ENCODE measurements at places on chromosomes 2 and 18.
A peak's percentile ranks its signal among the peaks of the same experiment; 100 is the strongest.

DNA sequence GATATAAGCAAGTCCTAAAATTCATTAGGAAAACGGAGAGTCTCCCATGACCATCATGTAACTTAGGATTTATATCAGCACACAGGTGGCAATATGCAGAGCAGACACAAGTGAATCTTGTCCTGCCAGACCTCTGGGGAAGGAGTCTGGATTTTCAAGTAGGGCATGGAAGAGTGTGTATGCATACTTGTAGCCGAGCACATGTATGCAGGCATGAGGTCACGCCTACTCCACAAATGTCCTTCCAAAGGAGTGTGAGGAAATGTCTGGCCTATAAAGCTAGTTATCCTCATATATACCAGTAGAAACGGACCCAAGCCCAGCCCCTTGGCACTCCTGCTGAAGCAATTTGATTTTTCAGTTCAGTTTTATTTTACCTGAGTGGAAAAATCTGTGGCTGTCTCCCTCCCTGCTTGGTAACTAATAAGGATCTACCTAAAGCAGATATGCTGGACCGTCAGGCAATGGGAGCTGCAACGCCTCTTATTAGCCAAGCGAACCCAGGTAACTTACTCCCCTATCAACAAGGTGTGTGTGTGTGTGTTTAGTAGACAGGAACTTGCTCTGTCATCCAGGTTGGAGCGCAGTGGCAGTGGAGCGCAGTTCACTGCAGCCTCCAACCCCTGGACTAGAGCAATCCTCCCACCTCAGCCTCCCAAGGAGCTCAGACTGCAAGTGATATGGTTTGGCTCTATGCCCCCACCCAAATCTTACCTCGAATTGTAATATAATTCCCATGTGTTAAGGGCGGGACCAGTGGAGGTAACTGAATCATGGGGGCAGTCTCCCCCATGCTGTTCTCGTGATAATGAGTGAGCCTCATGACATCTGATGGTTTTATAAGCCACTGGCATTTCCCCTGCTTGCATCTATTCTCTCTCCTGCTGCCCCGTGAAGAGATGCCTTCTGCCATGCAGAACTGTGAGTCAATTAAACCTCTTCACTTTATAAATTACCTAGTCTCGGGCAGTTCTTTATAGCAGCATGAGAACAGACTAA, 2.8 kb downstream of the STAT1 start:
- H3K27me3 ChIP-seq: no peaks in the 10 kb centered on the region
- DNase-seq: no peak
- no peak overlapping the region for H3K4me3 ChIP-seq
- H3K27ac ChIP-seq: no peak overlapping the region
- H3K4me1 ChIP-seq: peaks cover 31% of the 10 kb centered on the region
- H3K36me3 ChIP-seq: peaks cover 13% of the 10 kb centered on the region

DNA sequence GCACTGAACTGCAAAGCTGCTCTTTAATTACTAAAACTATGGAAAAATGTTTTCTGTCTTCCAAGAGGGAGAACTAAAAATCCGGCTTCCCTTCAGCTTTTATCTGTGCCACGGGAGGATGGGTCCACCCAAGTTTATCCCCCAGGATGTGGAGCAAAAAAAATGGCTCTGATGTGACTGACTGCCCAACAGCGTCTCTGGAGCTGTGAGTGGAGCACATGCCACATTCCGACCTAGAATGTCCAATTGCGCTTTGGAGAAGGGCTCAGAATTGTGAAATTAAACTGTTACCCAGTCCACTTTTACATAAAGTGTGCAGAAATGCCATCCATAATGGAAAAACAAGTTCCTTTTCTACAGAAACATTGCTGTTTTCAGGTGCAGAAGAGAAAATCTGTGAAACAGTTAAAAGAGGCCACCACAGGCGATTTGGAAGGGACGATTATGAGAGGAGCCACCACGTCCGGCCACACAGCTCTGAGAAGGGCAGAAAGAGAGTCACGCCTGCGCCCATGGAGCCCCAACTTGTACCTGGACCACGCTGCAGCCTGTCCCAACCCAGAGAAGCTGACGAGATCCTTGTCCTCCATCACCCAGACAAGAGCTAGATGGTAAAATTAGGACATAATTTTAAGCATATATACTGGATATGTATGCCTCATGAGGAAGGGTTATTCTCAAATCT, 99.9 kb upstream of the TPO start:
- H3K27me3 ChIP-seq: no peaks in the 10 kb centered on the region
- no peak overlapping the region for H3K4me3 ChIP-seq
- H3K36me3 ChIP-seq: no peaks in the 10 kb centered on the region
- no peaks in the 10 kb centered on the region for H3K4me1 ChIP-seq
- no peak for DNase-seq

- no peak for DNase-seq
- peaks cover 61% of the 10 kb centered on the region for H3K4me1 ChIP-seq
- no peaks in the 10 kb centered on the region for H3K36me3 ChIP-seq
These were observed 21.0 kb downstream of the TCF7L1 start for GRCh38 chr2:85154048-85154753.

DNA sequence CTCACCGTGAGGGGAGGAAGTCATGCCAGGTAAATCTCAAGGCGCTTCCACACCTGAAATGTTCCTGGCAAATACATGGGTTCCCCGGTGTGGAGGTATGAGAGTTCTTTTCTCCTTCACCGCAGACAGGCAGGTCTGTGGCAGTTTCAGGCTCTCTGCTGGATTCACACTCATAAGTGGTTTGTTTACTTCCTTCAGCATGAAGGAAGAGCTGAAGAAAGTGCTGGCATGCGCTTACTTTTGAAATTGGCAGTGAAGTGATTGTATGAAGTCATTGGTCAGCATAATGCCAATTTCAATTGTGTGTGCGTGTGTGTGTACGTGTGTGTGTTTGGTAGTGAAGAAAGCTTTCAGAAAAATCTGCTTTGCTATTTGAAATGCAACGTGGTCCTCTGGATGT, 43.4 kb downstream of the RNF144A start:
- peaks cover 11% of the 10 kb centered on the region for H3K4me1 ChIP-seq
- H3K27me3 ChIP-seq: no peaks in the 10 kb centered on the region
- peak; percentile 74 for DNase-seq
- H3K27ac ChIP-seq: peak overlapping the region; percentile 76
- H3K4me3 ChIP-seq: no peak overlapping the region

DNA sequence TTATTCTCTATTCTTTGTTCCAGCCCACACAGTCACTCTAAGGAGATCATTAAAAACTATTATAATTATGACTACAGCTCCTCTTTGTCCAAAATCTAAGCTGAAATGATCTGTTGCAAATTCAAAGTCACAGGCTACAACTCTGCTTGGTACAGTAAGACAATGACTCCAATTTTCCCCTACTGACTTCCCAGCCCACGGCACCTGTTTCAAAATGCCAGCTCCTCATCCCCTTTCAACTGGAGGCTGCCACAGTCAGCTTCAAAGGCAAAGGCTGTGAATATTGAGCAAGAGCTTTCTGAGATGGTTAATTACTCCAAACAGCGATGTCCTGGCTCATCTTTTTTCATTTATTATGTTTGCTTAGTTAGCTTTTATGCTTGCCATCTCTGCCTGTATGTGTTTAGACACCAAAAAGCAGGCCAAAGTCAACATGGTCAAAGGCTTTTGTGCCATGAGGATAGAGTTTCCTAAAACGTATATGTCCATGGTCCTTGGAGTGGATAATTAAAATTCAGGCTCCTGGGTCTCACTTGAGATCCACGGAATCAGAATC, 141.1 kb downstream of the DOCK10 start:
- H3K4me3 ChIP-seq: no peak overlapping the region
- H3K27ac ChIP-seq: no peak overlapping the region
- H3K4me1 ChIP-seq: no peaks in the 10 kb centered on the region
- no peaks in the 10 kb centered on the region for H3K36me3 ChIP-seq

DNA sequence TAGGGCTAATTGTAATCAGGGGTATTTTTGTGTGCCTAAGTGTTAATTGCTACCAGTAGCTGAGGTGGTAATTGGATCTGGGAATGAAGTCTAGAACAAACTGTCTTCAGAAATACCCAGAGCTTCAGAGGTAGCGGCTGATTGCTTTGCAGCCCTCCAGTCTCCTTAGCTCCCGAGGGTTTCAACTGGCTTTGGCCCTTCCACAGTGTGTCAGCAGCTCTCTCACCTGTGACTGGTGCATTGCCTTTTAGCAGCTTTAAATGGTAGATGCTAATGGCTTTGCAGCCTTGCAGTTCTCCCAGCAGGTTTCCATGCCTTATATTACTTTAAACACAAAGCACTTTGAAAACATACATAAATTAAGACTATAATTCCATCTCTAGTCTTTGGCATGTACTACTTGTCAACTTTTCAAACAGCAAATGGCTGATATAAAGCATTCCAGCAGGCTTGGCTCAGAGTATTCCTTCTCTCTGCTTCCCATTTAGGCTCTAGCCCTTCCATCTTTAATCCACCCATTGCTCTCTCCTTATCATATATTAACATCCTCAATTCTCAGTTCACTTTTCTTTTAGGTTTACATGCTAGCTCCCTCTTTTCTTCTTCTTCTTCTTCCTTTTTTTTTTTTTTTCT, 156.4 kb upstream of the GALNT13 start:
- no peak for DNase-seq
- H3K4me3 ChIP-seq: no peak overlapping the region
- no peak overlapping the region for H3K27ac ChIP-seq
- no peaks in the 10 kb centered on the region for H3K27me3 ChIP-seq

- no peaks in the 10 kb centered on the region for H3K36me3 ChIP-seq
- H3K27ac ChIP-seq: no peak overlapping the region
- H3K4me1 ChIP-seq: no peaks in the 10 kb centered on the region
- no peaks in the 10 kb centered on the region for H3K27me3 ChIP-seq
These were observed 34.1 kb downstream of the HK2 start for GRCh38 chr2:74867841-74868658.

GRCh38 chr2:23359631-23360567, 25.1 kb upstream of the KLHL29 start:
- no peaks in the 10 kb centered on the region for H3K27me3 ChIP-seq
- H3K4me3 ChIP-seq: no peak overlapping the region

- H3K27ac ChIP-seq: no peak overlapping the region
- no peaks in the 10 kb centered on the region for H3K36me3 ChIP-seq
- DNase-seq: no peak
- H3K4me3 ChIP-seq: no peak overlapping the region
- H3K27me3 ChIP-seq: no peaks in the 10 kb centered on the region
These were observed 30.9 kb downstream of the TMEM182 start for GRCh38 chr2:102792568-102793208.

DNA sequence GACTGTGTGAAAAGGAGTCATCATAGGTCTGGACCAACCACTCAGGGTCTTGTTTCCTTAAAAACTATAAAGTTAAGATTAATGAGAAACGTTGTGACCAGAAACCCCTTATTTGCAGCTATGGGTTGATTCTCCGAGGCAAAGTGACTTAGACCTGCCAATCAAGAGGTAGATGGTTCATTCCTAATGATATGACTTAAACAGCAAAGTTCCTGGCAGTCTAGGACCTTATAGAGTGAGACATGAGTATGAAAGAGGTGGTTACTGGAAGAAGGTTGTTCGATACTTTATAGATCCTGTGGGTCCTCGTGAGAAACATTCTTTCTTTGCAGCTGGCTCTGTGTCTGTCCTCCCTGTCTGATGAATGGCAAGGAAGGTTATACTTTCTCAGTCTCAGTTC, 8.0 kb downstream of the SFXN5 start:
- H3K27ac ChIP-seq: no peak overlapping the region
- no peak overlapping the region for H3K4me3 ChIP-seq
- H3K4me1 ChIP-seq: no peaks in the 10 kb centered on the region
- H3K27me3 ChIP-seq: no peaks in the 10 kb centered on the region
- H3K36me3 ChIP-seq: no peaks in the 10 kb centered on the region

DNA sequence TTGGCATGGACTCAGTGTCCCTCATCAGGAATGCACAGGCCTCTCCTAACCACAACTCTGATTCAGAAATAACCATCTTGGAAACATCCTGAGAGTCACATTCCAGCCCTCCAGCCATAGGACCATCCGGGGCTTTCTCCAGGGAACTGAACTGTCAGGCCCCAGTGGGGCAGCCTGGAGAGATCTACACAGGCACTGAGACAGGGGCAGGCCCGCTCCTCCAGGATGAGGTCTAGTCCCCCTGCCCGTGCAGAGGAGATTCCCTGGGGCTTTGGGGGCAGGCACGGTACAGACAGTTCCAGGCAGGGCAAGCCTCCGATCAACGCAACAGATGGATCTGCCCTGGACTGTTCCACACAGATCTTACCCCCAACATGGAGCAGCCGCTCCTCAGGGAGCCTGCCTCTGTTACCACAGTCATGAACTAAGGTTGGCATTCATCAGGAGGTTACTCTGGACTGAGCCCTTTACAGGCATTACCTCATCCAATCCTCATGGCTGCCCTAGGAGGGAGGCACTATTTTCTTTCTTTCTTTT, 12.0 kb downstream of the KCNK3 start:
- H3K36me3 ChIP-seq: no peaks in the 10 kb centered on the region
- H3K27ac ChIP-seq: peak overlapping the region; percentile 36
- DNase-seq: no peak
- H3K4me3 ChIP-seq: no peak overlapping the region
- peaks cover 67% of the 10 kb centered on the region for H3K4me1 ChIP-seq

GRCh38 chr2:235402422-235402821, 91.4 kb upstream of the AGAP1 start:
- H3K4me1 ChIP-seq: peaks cover 9% of the 10 kb centered on the region
- no peak for DNase-seq
- no peaks in the 10 kb centered on the region for H3K36me3 ChIP-seq
- H3K4me3 ChIP-seq: no peak overlapping the region
- no peaks in the 10 kb centered on the region for H3K27me3 ChIP-seq

- peaks cover 7% of the 10 kb centered on the region for H3K36me3 ChIP-seq
- peak overlapping the region; percentile 92 for H3K27ac ChIP-seq
- H3K4me3 ChIP-seq: no peak overlapping the region
- peaks cover 29% of the 10 kb centered on the region for H3K4me1 ChIP-seq
- DNase-seq: peak; percentile 74
- H3K27me3 ChIP-seq: no peaks in the 10 kb centered on the region
These were observed 48.1 kb downstream of the MERTK start for GRCh38 chr2:111946294-111947114.

- H3K4me3 ChIP-seq: no peak overlapping the region
- H3K4me1 ChIP-seq: peaks cover 40% of the 10 kb centered on the region
- peak overlapping the region; percentile 63 for H3K27ac ChIP-seq
- DNase-seq: no peak
These were observed 53.9 kb downstream of the INHBB start for GRCh38 chr2:120399889-120400240.

GRCh38 chr2:105005181-105005951, 32.5 kb upstream of the MRPS9 start:
- H3K27ac ChIP-seq: no peak overlapping the region
- DNase-seq: no peak
- H3K4me3 ChIP-seq: no peak overlapping the region
- H3K4me1 ChIP-seq: no peaks in the 10 kb centered on the region

GRCh38 chr2:110716959-110717645, 15.3 kb upstream of the ACOXL start:
- no peak for DNase-seq
- no peak overlapping the region for H3K4me3 ChIP-seq
- H3K4me1 ChIP-seq: no peaks in the 10 kb centered on the region
- no peak overlapping the region for H3K27ac ChIP-seq
- no peaks in the 10 kb centered on the region for H3K27me3 ChIP-seq
- no peaks in the 10 kb centered on the region for H3K36me3 ChIP-seq
